AG08395 (cell line): ENCODE measurements at places on chromosomes 7 and 10.

DNA sequence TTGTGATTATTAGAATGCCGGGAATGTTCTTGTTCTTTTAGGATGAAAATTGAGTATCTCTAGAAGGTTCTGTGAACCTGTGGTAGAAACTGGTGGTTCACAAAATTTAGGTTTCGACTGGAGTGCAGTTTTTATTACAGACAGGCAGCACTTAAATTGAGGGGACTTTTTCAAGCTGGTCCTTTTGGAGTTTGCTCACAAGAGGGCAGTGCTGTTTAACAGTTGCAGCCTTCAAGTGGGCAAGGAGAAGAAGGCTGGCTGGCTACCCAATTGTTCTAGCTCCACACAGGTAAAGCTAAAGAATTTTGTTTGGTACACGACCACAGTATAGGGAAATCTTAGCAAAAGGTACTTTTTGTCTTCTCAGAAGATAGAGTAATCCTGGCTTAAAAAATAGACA, 233.6 kb downstream of the SNX13 start:
- peak; percentile 63 for DNase-seq

GRCh38 chr7:157151626-157152339, 13.1 kb downstream of the UBE3C start:
- no peak for DNase-seq

- no peak for DNase-seq
Measured at GRCh38 chr7:117565226-117565625, 85.4 kb downstream of the CFTR start.

GRCh38 chr10:20627946-20628507, 269.1 kb downstream of the NEBL start:
- no peak for DNase-seq
